ENCODE measurements at places on chromosomes 3 and 15.

GRCh38 chr3:102682741-102683140 lies 247.9 kb downstream of the ZPLD1 start:
- no peak for DNase-seq

- DNase-seq = peak; percentile 8
These were observed 52.3 kb downstream of the SUCLG2 start for GRCh38 chr3:67601919-67602608.

DNA sequence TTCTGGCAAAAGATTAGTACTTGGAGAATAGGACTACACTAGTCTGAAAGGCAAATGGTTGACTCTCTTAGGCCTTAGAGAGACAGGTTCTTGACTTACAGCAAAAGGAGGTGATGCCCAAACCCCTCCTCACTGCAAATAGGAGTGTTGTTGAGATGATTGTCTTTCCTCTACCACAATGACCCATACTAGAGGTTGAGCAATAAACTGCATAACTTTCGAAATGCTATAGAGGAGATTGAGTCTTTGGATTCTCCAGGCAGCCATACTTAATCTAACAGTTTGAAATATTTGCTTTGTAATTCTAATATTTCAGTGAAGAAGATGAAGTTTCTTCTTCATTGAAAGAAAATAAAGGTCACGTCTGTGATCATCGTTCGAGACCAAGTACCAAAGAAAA lies 498.5 kb upstream of the GBE1 start:
- no peak for DNase-seq

DNA sequence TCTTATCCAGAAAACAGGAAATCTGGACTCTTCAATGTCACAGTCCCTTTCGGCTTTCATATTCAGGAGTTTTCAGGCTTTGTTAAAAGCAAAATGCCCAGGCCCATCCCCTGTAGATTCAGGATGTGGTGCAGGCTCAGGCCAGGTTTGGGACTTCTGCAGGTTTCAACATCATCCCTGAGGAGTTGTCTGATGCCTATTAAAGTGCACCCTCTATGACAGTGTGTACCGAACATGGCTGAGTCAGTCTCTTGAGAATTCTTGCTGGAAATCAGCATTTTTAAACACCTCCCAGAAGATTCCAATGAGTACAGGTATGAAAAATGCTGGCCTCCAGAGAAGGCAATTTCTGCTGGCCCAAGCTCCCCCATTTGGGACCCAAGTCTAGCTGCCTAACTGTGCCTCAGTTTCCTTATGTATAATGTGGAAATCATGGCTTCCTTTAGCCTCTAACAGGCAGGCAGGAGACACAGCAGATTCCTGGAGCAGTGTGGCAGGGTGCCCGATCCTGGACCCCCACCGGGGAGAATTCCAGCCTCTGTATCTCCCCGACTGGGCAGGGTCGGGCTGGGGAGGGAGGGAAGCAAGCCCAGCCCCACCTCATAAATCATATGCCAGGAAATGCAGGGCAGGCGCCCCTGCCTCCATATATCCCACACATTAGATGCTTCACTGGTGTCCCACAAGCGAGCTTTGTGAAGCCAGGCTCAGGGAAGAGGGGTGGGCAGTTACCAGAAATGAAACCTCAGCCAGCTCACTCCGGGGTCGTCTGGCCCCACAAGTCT lies 44.4 kb upstream of the SLC6A11 start:
- no peak for DNase-seq

DNA sequence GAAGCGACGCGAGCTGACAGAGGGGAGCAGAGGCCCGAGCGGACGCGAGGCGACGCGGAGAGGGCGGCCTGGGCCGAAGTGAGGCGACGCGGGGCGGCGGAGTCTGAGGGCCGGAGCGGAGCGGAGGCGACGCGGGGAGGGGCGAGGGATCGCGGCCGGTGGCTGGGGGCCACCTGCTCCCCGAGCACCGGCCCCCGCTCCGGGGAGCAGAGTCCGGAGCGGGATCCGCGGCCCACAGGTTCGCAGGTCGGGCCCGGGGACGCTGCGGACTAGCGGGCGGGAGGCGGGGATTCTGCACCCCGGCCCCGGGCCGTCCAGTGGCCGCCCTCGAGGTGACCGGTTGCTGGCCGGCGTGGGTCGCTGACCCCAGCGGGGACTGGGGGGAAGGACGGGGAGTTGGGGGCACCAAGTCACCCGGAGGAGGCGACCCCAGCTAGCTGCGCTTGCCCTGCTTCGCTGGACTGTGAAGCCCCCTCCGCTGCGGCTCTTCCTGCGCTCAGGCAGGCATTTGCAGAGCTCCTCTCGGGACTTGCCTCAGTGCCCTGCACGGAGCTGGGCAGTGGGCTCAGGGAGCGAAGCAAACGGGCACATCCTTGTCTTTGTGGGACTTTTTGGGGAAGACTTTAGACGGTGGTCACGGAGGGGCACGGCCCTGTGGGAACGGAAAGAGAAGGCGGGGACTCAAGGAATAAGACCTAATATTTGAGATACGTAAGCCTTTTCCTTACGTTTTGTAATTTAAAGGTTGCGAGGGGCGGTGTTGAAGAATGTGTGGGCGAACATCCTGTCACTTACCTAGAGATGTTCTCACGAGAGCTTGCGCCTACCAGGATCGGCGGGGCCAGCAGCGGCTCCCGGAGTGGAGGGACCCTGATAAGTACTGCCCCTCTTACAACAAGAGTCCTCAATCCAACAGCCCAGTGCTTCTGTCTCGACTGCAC lies 566 bp downstream of the HMCES start:
- peak; percentile 57 for DNase-seq

- no peak for DNase-seq
These were observed 10.1 kb downstream of the AADACL2 start for GRCh38 chr3:151743855-151744254.

DNA sequence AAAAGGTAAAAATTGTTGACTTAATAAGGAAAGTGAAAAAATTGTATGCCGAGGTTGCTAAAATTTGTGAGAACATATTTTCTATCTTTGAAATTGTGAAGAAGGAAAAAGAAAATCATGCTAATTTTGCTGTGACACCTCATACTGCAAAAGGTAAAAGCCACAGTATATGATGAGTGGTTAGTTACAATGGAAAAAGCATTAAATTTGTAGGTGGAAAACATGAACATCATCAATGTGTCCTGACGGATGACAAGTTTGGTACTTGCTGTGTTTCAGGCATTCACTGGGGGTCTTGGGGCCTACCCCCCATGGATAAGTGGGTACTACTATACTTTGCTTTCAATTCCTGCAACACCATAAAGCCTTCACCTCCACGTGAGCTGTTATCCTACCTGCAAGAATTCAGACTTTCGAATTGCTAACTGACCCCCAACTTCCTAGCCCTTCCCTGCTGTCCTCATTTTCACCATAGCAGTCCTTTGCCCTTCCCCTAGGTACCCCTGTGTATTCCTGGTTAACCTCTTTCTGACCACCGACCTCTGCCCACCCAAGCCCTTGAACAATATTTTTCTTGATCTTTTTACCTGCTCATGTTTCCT lies 62.4 kb downstream of the RAB7A start:
- DNase-seq = no peak

GRCh38 chr3:112774293-112774926 lies 72.3 kb downstream of the CD200R1L start:
- DNase-seq = no peak

DNA sequence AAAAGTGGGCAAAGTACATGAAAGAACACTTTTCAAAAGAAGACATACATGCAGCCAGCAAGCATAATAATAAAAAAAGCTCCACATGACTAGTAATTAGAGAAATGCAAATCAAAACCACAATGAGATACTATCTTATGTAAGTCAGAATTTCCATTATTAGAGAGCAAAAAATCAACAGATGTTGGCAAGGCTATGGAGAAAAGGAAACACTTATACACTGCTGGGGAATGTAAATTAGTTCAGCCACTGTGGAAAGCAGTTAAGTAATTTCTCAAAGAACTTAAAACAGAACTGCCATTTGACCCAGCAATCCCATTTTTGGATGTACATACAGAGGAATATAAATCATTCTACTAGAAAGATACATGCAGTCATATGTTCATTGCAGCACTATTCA lies 360.7 kb downstream of the NSUN3 start:
- no peak for DNase-seq

DNA sequence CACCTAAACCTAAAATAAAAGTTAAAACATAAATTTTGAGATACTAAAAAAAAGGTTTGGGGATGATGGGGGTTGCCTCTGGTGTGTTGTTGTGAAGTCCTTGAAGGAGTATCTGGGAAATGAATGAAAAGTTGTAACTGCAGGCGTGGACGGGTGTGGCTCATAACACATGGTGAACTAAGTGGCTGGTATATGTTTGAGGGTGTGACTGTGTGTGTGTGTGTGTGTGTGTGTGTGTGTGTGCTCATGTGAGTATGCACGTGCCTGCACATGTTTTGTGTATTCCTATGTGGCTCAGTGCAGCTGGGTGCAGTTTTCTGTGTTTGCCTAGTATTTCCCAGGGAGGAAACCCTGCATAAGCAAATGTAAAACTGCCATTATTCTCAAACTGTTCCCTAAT lies 229.9 kb upstream of the TRIM42 start:
- no peak for DNase-seq

GRCh38 chr3:146050691-146051090 lies 110.3 kb downstream of the PLOD2 start:
- DNase-seq = no peak

GRCh38 chr3:143810953-143811265 lies 37.4 kb downstream of the SLC9A9 start:
- no peak for DNase-seq

- DNase-seq = no peak
These were observed 35.7 kb downstream of the P3H2 start for GRCh38 chr3:190084983-190085382.

- no peak for DNase-seq
These were observed 312.4 kb upstream of the SEMA6D start for GRCh38 chr15:47404877-47405276.

DNA sequence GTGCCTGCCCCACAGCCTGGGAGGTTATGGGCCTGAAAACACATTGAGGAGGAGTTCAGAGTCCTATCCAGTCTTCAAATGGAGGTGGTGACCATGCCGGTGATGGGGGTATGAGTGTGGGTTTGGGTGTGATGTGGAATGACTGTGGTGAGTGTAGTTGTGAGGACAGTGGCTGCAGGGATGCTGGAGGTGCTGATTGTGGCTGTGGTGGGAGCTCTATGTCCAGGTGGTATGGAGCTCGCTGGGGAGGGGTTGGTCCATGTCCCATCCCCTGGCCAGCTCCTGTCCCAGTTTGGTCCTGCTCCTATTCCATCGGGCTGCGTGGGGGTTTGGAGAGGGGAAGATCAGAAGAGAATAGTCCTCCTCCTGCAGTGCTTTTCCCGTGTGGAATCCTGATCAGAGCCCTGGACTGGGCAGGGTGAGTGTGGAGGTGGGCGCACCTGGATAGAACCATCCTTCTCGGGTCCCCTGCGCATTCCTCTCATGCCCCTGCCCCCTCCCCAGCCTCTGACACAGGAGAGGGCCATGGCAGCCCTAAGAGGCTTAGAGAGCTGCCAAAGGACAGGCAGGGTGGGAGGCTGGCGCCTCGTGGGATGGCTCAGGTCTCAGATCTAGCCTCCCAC lies 23.0 kb upstream of the GOLGA6C start:
- DNase-seq = no peak

DNA sequence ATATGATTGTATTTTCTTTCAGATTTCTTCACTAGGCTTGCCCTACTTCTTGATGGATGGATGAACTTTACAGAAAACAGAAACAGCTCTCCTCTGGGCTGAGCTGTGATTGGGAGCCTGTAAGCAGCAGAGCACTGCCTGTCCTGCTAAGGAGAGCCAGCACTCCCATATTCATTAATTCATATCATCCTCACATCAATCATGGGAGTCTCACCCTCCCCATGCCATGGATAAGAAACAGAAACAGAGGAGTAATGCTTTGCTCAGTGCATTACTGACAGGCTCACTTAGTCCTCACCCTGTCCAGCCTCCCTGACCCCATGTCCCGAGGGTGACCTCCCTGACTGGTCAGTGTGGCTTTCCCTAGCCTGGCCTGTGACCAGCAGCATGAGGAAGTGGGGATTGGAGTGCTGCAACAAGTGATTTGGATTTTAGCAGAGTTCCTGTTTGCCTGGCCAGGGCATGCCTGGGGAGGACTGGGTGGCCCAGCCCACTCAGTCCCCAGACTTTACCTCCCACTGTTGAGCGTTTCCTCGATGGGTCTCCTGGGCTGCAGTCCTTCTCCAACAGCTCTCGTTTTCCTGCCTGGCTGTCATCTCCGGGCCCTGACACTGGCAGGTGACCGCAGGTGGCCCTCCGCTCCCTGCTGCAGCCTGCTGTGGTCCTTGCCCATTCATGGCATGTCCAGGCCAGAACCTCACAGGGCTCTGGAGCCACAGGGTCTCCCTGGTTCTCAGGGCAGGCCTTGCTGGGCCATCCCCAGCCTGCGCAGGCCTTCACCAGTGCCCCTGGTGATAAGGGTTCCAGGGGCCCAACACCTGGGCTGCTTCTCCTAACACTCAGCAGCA lies 1.3 kb upstream of the TMIE start:
- no peak for DNase-seq

- no peak for DNase-seq
These were observed 74.3 kb upstream of the SCN5A start for GRCh38 chr3:38723569-38724391.

DNA sequence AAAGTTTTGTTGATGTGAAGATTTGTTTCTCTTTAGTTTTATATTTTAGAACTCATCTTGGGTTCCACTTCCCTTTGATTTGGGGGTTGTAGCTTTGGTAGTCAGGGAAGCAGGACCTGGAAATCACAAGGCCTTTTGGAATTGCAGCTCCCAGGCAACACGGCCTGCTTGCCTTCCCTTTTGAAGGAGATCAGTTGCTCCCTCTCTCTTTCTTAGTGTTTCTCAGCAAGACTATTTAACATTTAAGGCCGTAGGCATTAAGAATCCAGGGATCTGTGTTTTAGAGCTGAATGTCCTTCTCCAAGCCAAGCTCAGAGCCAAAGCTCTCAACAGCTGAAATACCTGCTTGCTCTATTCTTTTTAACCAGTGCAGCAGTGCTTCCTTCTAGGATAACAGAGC lies 310.3 kb downstream of the PTPRG start:
- no peak for DNase-seq

DNA sequence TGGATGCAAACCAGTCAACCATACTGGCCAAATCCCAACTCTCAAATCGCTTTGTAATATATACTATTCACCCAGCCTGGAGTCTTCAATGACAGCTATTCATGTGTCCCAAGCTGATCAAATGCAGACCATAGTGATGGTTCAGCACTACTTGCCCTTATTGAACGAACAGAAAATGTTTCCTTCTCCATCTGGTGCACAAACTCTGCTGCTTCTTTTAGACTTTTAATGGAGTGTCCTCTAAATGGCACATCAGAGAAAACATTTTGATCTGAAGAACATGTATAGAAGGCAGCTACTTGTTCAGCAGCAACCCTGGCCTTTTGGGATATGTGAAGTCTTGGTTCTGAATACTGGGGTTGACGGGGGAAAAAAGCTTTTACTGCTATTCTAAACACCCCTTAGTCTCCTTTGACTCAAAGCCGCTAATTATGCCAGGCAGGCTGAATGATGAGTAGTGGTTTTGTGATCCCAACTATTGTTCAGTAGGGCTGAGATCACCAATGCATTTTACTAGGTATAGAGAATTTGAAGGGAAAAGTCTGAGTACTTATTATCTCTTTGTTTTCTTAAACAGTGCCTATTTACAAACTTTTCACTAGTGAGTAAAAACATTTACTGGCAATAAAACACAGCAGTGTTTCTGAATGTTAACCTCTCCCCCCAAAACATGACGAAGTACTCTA lies 781.2 kb downstream of the ROBO1 start:
- DNase-seq = no peak
